ENCODE measurements at places on chromosomes 6 and 20. TPM values are rescaled to one million over a fixed set of nuclear protein-coding genes. Genes with fewer than 3 reads are reported as not detected.

DNA sequence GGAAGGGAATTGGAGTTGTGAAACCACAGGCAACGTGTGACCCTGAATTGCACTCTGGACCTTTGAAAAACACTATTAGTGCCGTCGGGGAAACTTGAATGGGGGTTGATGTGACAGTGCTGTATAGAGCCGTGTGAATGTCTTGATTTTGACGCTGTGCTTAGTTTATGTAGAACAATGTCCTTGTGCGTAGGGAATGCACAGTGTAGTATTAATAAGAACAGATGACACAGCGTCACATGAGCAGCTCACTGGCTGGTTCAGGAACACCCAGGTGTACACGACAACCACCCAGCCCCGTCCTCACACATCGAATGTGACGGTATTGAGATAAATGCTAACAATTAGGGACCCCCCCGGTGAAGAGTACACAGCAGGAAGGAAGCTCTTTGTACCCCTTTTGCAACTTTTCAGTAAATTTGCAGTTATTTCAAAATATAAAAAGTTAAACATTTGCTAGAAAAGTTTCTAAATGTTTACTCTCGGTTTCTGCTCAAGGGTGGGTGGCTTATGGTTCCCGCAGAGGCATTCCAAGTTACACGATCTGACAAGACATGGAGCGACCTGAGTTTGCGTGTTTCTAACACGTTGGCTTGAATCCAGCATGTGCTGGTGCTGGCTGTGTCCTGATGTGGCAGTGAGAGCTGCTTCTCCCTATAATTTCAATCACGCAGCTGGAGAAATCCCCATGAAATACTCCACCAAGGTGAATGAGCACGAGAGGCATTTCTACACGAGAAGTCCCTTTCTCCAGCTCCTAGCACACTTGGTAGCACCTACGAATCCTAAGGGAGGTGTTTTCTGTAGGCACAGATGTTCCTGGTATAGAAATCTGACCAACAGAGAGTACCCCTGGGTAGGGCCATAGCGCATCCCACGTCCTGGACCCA lies 208.0 kb upstream of the EXOC2 start:
- DNase-seq = no peak

DNA sequence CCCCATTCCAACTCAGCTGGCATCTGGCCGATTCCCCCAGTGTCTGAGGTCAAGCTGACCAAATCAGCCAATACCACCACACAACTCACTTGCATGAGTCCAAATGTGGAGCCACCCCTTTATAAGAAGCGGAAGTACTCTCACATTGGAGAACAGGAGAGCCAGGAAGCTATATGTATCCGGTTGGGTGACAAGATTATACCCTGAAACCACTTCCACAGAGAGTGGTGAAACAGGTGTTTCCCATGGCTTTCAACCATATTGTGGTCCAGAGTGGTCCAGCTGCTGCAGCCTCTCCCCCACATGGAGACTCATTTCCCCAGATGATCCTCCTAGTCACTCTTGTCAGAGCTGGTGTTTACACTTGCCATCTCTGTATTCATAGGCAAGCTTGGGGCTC lies 24.0 kb upstream of the SERINC1 start:
- DNase-seq = no peak

Gene SNAP91
- 0.18 TPM for polyA plus RNA-seq

DNA sequence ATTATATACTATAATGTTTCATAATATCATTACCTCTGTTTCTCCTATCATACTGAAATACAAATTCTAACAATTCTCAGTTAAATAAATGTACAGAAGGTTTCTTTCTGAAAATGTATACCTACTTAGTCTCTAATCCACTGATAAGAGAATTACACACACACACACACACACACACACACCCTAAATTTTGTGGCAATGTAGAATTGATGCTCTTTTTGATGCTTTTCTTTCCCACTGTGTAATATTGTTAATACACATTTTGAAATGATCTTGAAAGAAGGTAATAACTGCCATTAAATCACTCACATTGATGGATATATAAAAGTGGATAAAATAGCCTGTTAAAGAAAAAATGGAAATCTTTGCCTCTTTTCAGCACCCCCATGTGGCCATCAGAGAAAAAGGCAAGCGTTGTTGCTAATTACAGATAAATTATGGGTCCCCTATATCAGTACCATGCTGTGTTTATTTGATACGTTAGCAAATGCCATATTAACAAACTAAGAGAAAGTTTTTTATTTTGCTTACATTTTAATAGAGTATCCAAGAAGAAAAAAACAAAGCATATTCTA lies 76.6 kb upstream of the VGLL2 start:
- DNase-seq = no peak

DNA sequence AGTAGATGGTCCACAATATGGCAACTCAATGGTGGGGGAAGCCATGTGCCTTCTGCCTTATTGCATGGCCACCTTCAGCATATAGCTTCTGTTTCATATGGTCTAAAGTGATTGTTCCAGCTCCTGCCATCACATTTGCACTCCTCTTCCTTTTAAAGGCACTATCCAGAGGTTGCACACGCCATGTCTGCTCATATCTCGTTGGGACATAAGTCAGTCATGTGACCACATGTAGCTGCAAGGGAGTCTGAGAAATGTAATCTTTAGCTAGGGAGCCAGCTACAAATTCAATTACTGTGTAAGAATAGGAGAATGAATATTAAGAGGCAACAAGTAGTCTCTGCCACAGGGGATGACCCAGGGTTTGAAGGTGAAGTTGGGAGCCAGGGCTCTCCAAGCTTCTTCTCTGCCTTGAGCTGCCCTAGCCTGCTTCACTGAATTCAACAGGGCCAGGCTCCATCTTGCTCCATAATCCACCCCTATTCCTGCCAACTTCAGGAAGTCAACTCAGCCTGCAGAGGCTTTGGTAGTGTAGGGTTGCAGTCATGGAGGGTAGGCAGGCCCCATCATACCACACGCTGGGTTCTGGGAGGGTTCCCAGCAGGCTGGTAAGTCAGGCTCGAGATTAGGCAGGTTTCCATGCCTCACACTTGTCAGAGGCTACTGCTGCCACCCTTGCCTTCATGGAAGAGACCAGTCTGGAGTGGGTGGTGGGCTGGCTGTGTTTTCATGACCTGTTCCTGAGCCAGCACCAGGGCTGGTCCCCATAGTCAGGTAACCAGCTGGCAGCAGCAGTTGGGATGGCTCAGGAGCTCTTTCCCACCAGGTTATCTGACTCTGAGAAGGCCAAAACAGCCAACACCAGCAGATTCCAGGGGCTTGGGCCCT lies 56.7 kb upstream of the SAYSD1 start:
- DNase-seq = no peak

GRCh38 chr6:64732888-64733287 lies 974.1 kb downstream of the EYS start:
- no peak for DNase-seq

GRCh38 chr6:43776115-43776798 lies 6.2 kb downstream of the VEGFA start:
- no peak for DNase-seq

GRCh38 chr6:70967049-70967448 lies 10.2 kb upstream of the B3GAT2 start:
- no peak for DNase-seq

DNA sequence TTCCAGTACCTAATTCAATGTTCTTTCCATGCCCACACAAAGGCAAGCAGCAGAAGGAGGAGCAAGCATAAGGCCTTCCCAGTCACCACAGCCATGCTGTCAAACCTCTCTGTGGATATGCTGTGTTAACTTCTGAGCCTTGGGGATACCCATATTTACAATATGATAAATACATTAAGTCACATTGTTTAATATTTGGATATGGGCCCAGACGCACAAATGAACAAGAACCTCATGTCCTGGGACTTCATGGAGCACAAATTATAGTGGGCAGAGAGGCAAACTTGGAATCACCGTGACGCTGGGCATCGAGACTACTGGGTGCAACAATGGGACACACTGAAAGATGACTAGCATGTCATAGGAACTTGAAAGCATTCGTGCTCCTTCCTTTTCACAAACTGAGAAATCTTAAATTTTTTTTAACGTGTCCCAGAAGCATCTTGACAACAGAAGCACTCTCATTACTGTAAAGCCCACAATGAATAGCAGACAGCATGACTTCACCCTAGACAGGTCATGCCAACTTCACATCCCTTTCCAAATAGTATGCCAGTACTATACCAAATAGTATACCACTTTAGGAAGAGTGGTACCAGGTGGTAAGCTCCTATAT lies 16.0 kb downstream of the SOD2 start:
- no peak for DNase-seq

- DNase-seq = no peak
Measured at GRCh38 chr6:10403385-10404106, 11.3 kb downstream of the TFAP2A start.

DNA sequence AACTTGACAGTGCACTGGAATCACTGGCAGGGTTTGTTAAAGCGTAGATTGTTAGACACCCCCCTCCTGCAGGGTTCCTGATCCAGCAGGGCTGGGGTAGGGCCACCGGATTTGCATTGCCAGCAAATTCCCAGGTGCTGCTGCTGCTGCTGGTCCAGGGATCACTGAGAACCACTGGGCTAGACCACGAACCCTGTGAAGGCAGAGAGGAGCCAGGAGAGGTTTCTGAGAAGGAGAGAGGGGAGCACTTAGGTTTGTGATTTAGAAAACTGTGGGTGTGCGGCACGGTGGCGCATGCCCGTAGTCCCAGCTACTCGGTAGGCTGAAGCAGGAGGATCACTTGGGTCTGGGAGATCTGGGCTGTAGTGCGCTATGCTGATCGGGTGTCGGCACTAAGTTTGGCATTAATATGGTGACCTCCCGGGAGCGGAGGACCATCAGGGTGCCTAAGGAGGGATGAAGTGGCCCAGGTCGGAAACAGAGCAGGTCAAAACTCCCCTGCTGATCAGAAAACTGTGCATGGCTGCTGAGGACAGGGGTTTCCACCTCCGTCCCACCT lies 53.6 kb upstream of the FAM83D start:
- DNase-seq = no peak

- no peak for DNase-seq
Measured at GRCh38 chr6:119337762-119338161, 11.8 kb downstream of the MAN1A1 start.

Gene AVP
- not detected for polyA plus RNA-seq

DNA sequence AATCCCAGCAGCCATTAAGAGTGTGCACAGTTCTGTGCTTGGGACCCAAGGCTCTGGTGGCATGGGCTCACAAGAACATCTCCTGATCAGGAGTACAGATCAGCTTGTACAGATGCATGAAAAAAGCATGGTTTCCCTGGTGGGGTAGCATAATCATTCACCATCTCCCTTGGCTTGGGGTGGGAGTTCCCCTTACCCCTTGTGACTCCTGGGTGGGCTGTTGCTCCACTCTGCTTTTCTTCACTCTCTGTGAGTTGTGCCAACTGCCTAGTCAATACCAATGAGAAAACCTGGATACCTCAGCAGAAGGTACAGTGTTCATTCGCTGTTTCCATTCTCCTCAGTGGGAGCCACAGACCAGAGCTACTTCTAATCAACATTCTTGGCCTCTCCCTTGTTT lies 13.6 kb upstream of the HLA-DQB1 start:
- no peak for DNase-seq

Gene XKR7
- polyA plus RNA-seq = under 0.01 TPM

GRCh38 chr20:19757487-19758132 lies 448 bp upstream of the RIN2 start:
- peak; percentile 92 for DNase-seq

DNA sequence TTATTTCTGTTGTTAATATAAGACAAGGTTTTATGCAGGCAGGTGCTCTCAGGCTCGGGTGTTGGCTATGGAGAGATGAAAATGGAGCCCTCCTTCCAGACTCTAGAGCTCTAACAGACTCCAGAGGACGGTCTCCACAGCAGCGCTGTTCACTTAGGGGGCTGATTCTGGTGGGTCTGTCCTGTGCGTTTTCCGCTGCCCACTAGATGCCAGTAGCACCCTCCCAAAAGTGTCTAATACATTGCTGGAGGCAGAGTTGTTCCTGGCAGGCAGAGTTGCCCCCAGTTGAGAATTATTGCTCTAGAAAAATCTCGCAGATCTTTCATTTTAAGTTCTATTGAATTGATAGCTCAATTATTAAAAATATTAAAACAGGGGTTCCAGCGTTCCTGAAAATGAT lies 109.9 kb downstream of the MAP3K4 start:
- no peak for DNase-seq

- no peak for DNase-seq
Measured at GRCh38 chr6:144179828-144180227, 29.5 kb downstream of the STX11 start.

Gene IL20RA
- 3.7 TPM for polyA plus RNA-seq

GRCh38 chr6:100458841-100459591 lies 5.7 kb downstream of the SIM1 start:
- no peak for DNase-seq

Gene PRR18
- polyA plus RNA-seq = 0.02 TPM

DNA sequence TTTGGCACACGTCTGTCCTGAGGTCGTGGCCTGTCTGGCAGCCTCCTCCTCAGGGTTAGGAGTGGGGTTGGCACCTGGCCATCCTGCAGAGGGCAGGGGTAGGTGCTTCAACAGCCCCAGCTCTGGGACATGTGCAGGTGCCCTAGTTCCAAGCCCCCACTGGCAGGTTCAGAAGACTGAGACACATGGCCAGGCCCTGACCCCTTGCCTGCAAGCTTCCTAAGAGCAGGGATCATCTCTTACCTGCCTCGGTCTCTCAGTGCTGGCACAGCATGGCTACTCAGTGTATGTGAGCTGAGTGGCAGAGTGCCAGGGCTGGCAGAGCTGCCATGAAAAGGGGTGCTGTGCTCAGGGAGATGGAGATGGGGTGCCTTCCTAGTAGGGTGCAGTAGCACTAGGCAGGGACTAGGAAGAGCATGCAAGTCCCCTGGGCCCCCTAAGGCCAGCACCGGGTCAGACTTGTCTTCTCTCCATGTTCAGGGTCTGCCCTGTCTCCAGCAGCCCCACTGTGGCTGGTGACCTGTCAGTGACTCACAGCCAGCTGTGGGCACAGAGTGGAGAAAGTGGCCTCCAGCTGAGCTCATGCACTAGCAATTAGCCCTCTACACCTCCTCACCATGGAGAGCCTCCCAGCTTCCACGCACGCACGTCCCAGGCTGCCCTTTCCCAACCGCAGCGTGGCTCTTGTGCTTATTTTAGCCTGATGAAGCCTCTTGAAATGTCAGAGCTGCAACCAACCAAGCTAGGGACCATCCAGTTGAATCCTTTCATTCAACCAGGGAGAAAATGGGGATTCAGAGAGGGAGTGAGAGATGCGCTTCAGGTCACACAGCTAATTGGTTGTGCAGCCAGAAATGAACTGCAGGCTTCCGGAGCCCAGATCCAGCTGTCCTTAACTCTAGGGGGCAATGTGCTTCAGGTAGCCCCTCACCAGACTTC lies 116.6 kb downstream of the MRPL14 start:
- DNase-seq = peak; percentile 53

GRCh38 chr6:26156850-26157250 lies 69.6 kb downstream of the HFE start:
- DNase-seq = peak; percentile 66

DNA sequence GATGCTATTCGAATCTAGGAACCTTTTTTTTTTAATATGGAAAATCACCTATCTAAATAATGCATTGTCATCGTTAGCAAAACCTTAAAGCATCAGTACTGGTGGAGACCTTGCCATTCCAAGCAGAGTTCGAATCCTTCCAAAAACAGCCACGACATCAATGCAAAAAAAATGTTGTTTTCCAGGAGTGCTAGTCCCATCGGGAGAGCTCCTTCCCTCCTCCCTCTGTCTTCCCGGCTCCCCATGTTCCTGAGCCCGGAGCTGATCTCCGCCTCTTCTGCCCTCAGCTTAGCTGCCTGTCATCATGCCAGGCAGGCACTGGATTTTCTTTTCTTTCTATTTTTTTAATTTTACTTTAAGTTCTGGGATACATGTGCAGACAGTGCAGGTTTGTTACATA lies 153.6 kb upstream of the QKI start:
- DNase-seq = no peak
